H9 (cell line): ENCODE measurements at places on chromosomes 2 and 18. TPM values are rescaled to one million over a fixed set of nuclear protein-coding genes. Genes with fewer than 3 reads are reported as not detected.

- peaks cover 44% of the 10 kb centered on the region for H3K36me3 ChIP-seq
- no peak for DNase-seq
- H3K4me1 ChIP-seq, result peaks cover 2% of the 10 kb centered on the region; the same call in 1 of the 2 replicates
- no peak overlapping the region for H3K4me3 ChIP-seq
These were observed 22.3 kb downstream of the ORC4 start for GRCh38 chr2:147998203-147998602.

DNA sequence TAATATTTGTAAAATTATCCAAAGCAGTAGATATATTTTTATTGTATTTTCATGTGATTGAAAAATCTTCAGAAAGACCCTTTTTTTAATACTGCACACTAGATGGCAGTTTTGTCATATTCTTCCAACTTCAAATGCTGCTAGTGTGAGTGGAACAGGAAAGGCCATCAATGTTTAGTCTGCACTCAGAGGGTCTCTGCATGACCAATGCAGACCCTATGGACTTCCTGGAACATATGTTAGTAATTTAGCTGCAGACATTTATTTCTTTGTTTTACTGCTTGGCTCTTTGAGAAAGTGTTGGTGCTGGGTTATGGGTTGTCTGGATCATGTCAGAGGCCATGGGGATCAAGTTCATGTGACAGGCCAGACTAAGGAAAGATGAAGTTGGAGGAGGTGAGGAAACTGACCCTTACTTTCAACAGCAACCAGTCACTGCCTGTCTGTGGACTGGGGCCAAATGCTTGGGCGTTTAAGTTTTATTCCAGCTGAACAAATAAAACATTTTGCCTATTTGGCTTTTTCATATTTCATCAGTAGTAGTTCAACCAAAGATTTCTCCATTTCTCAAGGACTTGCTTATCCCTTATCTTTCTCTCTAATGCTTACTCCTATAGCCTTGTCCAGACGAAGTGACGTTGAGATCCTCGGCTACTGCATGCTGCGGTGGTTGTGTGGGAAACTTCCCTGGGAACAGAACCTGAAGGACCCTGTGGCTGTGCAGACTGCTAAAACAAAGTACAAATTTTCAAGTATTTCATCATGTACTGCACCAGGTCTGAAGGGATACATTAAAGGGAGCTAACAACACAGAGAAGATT lies 84.8 kb downstream of the VRK2 start:
- H3K4me3 ChIP-seq, result no peak overlapping the region
- no peaks in the 10 kb centered on the region for H3K27me3 ChIP-seq
- peaks cover 5% of the 10 kb centered on the region; the same call in 1 of the 2 replicates for H3K36me3 ChIP-seq
- H3K4me1 ChIP-seq, result no peaks in the 10 kb centered on the region
- no peak overlapping the region for H3K27ac ChIP-seq

- no peak overlapping the region for H3K4me3 ChIP-seq
- H3K36me3 ChIP-seq, result no peaks in the 10 kb centered on the region
- H3K4me1 ChIP-seq, result no peaks in the 10 kb centered on the region
- no peak overlapping the region for H3K27ac ChIP-seq
- no peaks in the 10 kb centered on the region for H3K27me3 ChIP-seq
These were observed 236.0 kb downstream of the DOK6 start for GRCh38 chr18:69636529-69637301.

DNA sequence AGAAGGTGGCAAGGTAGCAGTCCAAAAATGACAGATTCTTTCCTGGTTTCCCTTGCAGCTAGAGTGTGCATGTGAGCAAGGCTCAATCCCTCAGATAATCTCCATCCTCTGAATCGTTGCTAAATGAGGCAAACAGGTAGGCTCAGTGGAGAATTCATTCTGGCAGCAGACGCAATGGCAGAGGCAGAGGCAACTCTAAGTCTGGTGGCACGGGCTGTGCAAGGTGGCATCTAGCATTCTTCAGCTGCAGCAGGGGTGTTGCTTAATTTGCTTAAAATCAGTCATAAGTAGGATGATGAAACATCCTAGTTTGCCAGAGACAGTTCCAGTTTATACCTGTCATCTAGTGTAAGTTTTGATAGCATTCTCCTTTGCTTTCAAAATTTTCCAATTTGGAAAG lies 391.1 kb upstream of the MEX3C start:
- H3K36me3 ChIP-seq, result no peaks in the 10 kb centered on the region; the same call in 1 of the 3 replicates
- H3K27me3 ChIP-seq, result no peaks in the 10 kb centered on the region
- no peak for DNase-seq
- H3K4me3 ChIP-seq, result no peak overlapping the region

The ZSWIM2 gene
- total RNA-seq, result not detected in 2 replicates
